ENCODE measurements at places on chromosomes 5 and 9.

GRCh38 chr5:130323804-130324454 lies 419.7 kb downstream of the CHSY3 start:
- no peak for DNase-seq

DNA sequence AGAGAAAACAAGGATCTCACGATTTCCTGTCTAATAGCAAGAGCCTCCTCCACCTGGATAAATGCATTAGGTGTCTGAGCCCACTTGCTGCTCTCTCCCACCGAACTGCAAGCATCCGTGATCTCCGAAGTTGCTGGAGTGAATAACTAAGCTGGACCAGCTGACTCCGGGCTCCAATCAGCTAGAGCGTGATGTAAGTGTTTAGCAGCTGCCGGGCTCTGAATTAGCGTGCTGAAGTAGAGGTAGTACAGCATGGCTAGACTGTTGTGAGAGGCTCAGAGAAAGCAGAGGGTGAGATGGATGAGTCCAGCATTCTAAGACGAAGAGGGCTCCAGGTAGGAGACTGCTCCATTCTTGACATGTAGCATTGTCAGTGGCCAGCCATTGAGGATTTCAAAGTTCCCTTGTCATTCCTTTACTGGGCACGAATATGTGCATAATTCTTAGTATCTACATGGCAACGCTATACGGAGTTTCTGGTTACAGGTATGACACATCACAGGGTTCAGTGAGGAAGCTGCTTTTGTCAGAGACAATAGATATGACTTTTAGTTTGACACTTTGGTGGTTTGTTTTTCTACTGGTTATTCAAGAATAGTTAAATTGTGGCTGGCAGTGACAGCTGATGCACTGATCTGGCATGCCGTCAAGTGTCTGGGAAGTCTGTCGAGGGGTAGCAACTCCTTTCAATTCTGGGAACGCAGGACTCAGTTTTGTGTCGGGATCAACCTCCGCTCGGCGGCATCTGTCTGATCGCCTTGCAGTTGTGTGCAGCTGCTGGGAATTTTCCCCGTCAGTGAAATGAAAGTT lies 232.6 kb downstream of the MAST4 start:
- DNase-seq = peak; percentile 80

- no peak for DNase-seq
Measured at GRCh38 chr5:152061095-152061494, 136.4 kb upstream of the GLRA1 start.

- no peak for DNase-seq
Measured at GRCh38 chr5:8391911-8392310, 523.0 kb downstream of the MTRR start.

DNA sequence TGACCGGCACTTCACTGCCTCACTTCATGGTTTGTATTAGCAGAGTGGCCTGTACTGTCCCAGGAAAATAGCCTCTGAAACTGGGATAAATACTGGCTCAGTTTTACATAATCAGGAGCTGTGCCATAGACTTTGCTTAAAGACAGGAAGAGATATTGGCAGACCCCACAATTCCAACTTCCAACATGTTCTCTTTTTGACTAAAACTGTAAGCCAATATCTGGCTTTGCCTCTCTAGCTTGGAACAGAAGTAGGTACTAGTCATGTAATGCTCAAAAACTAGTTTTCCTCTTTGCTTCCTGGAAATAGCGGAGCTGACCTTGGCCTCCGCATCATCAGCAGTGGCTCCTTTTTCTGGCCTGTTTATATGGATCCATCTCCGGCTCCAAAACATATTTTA lies 276.9 kb downstream of the CDH9 start:
- no peak for DNase-seq

- DNase-seq = no peak
Measured at GRCh38 chr5:129063483-129064113, 31.0 kb upstream of the ISOC1 start.

DNA sequence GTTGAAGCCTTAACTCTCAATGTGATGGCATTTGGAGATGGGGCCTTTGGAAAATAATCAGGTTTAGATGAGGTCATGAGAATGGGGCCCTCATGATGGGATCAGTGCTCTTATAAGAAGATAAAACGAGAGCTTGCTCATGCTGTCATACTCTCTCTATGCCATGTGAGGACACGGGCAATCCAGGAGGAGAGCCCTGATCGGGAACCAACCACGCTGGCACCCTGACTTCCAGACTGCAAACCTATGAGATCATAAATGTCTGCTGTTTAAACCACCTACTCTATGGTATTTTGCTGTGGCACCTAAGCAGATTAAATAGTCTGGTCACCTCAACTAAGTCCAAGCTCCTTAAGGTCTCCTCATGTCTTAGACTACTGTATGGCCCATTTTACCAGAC lies 10.0 kb downstream of the HMGCS1 start:
- DNase-seq = no peak

DNA sequence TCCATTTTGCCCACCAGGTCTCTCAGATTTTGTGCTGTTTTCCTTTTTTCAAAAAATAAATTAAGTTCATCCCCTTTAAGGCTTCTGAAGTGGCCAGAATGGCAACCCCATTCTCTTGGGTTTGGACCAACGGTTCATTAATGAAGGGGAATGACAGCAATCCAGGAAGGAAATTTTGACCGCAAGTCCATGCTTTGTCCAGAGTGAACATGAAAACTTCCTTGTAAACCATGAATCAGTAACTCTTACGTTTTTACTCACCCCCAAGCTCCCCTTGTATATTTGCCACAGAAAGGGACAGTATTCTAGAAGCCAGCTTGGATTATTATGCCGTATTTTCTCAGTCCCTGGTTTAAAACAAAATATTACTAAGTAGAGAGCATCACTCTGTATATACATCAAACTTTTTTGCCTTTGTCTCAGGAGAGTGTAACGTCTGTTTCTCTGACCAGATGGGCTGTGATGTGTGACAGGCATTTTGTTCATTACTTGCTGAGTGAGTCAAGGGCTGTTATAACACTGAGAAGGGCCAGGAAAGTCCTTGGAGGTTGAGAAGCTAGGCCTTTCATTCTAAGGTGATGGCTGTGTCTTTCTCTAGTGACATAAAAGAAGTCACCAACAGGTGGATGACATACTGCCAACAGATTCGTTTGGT lies 148.2 kb downstream of the SMARCA2 start:
- no peak for DNase-seq

DNA sequence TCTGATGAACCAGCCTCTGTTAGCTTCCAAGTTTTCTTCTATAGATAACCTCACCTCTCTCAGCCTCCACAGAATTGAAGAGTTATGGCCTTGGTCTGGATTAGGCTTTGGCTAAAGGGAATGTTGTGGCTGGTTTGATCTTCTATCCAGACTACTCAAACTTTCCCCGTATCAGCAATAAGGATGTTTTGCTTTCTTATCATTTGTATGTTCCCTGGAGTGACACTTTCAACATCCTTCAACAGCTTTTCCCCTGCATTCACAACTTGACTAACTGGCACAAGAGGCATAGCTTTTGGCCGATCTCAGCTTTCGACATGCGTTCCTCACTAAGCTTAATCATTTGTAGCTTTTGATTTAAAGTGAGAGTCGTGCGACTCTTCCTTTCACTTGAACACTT lies 28.1 kb upstream of the GNE start:
- DNase-seq = no peak

- no peak for DNase-seq
Measured at GRCh38 chr9:91736311-91736710, 213.7 kb downstream of the ROR2 start.

GRCh38 chr5:174454890-174455289 lies 269.5 kb upstream of the MSX2 start:
- DNase-seq = no peak

DNA sequence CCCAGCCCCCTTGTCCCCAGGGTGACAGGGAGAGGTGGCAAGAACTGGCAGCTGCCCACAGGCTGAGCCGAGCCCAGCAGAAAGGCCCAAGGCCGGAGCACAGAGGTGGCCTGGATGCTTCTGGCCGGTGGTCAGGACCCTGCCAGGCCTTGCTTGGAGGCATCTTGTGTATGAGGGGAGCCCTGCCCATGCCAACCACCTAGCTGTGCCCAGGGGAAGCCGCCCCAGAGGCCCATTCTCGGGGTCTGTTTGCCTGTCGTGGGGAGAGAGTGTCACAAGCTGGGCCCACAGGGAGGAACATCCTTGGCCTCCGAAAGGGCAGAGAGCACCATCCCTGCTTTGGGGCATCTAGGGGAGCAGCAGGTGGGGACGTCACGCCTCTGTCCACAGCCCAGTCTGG lies 10.0 kb downstream of the NKD2 start:
- no peak for DNase-seq

GRCh38 chr9:32069169-32069813 lies 315.2 kb upstream of the ACO1 start:
- DNase-seq = no peak

DNA sequence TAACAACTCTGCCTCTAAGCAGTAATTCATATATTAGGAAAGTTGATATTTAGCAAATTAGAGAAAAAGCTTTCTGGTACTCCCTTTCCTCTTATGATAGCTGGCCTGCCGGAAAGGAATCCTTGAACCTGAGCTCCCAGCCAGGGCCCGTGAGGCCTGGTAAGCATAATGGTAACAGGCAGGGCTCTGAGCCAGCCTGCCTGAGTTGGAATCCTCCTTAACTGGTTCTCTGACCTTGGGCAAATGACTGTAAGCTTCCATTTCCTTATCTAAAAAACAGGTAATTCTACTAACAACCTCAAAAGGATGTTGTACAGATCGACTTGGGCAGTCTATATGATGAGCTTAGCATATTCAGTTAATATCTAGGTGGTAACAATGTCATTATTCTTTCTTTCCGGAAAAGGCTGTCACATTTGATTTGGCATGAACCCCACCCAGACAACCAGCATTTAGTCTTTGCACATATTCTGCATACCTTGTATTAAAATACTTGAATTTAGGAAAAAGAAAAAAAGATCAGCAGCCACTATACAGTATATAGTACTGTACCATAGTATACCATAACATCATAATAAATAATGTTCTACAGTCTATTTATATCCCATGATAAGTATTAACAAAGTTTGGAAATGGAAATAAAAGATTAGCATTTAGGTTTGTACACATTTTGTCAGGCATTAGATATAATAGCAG lies 55.7 kb upstream of the MAP3K1 start:
- no peak for DNase-seq

DNA sequence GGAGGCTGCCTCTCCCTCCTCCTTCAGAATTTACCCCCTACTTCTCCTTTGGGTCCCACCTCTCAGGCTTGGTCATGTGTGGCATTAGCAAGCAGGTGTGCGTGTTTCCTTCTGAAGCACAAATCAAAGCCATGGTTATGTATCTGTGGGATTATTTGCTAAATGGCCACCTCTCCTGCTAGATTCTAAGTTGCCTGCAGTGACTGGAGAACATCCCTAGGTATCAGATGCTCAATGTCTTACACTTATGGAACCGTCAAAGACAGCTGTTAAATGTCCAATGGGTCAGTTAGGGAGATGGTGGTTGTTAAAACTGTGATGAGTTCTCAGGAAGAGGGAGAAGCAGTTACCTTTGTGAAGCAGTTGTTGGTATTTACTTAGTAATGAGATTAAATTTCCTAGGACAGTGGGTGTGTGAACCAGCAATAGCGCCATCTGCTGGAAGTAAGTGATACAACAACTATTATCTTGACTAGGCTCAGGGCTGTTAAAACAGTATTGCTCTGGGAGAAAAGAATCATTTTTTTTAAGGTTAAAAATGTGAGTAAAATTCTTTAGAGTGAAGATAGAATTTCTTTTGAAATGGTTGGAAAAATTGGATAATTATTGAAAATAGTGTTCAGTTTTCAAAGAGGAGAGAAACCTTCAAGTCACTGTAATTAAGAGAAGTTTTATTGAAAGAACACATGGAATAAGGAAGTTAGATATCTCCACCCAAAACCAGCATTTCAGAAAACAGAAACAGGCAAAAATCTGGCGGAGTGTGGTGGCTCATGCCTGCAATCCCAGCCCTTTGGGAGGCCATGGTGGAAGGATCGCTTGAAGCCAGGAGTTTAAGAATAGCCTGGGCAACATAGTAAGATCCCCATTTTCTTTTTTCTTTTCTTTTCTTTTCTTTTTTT lies 71.3 kb downstream of the TMC1 start:
- DNase-seq = no peak

GRCh38 chr5:91038180-91038808 lies 344.8 kb downstream of the ARRDC3 start:
- no peak for DNase-seq

- DNase-seq = no peak
Measured at GRCh38 chr5:108876451-108876850, 128.8 kb downstream of the FER start.

DNA sequence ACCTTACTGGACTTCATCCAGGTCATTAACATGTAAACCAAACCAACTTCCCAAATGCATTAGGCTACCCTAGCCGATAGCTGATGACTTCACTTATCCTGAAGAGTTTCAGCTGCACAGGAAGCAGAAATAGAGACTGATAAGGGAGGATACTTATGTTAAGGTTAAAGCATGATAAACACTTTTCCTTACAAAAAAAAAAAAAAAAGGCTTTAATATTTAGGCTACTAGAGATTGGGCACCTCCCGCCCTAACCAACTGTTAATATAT lies 1.6 kb upstream of the MEF2C start:
- no peak for DNase-seq

- no peak for DNase-seq
Measured at GRCh38 chr9:77488439-77489126, 159.5 kb downstream of the GNA14 start.

- DNase-seq = no peak
Measured at GRCh38 chr5:103450333-103451061, 112.1 kb downstream of the NUDT12 start.

DNA sequence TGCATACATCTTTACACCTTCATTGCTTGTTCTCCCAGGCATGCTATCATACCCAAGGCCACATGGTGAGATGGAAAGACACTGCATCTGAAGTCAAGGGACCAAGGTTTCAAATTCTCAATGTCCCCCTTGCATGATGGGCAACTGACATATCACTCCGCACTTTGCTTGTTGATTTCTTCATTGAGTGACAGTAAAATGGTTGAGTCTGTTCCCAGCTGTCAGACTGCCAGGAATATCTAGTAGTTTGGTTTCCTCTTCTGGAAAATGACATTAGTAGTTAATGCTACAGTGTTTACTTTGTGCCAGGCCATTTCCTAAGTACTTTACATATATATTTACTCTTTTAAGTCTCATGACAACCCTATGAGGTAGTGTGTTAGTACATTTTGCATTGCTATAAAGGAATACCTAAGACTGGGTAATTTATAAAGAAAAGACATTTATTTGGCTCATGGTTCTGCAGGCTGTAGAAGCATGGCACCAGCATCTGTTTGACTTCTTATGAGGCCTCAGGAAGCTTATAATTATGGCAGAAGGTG lies 114.4 kb downstream of the PCSK1 start:
- DNase-seq = no peak

DNA sequence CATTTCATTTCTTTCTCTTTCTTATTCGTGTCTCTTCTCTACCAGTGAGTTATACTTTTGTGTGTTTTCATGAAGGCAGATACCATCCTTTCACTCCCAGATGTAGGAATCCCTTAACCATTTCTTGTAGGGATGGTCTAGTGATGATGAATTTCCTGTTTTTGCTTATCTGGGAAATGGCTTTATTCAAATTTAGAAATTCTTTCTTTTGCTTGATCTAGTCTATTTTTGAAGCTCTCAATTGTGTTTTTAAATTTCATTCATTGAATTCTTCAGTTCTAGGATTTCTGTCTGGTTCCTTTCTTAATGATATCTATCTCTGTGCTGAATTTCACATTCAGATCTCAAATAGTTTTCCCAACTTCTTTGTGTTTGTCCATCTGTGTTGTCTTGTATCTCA lies 95.9 kb upstream of the TBC1D2 start:
- no peak for DNase-seq
